ENCODE measurements at places on chromosomes 5 and 9. TPM values are rescaled to one million over a fixed set of nuclear protein-coding genes. Genes with fewer than 3 reads are reported as not detected.

DNA sequence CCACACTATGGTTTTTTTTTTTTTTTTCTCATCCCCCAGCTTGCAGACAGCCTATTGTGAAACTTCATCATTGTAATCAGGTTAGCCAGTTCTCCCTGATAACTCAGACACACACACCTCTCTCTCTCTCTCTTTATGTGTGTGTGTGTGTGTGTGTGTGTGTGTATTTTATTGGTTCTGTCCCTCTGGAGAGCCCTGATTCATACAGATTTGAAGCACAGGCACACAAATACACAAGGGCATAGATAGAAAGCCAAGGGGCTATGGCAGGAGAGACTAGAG lies 20.6 kb upstream of the VCAN start:
- DNase-seq = no peak
- no peak overlapping the region for H3K27ac ChIP-seq
- H3K4me3 ChIP-seq = no peak overlapping the region
- peaks cover 5% of the 10 kb centered on the region for H3K4me1 ChIP-seq
- no peaks in the 10 kb centered on the region for H3K36me3 ChIP-seq

DNA sequence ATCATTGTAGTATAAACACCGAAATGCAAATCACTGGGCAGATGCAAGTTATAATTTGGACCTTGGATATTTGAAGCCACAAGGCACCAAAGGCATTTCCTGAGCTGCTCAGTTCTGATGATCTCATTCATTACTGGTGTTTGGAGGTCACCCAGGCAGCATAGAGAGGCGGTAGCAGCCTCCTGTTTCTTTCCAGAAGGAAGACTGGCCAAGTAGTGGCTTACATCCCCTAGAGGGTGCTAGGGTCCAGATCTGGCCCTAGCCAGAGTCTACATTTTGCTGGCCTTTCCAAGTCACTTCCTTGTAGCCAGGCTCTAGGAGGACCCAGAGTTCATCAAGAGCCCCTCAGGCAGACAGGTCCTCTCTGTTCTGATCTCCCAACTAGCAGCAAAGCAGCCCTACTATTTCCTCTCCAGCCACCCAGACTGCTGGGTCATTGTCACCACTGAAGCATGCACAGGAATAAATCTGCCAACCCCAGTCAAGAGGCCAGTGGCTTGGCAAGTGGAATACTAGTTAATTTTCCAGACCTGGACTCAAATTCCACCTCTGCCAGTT lies 33.4 kb upstream of the TTC1 start:
- DNase-seq = no peak
- peaks cover 2% of the 10 kb centered on the region for H3K4me1 ChIP-seq
- H3K36me3 ChIP-seq = no peaks in the 10 kb centered on the region
- H3K27me3 ChIP-seq = peaks cover 64% of the 10 kb centered on the region

DNA sequence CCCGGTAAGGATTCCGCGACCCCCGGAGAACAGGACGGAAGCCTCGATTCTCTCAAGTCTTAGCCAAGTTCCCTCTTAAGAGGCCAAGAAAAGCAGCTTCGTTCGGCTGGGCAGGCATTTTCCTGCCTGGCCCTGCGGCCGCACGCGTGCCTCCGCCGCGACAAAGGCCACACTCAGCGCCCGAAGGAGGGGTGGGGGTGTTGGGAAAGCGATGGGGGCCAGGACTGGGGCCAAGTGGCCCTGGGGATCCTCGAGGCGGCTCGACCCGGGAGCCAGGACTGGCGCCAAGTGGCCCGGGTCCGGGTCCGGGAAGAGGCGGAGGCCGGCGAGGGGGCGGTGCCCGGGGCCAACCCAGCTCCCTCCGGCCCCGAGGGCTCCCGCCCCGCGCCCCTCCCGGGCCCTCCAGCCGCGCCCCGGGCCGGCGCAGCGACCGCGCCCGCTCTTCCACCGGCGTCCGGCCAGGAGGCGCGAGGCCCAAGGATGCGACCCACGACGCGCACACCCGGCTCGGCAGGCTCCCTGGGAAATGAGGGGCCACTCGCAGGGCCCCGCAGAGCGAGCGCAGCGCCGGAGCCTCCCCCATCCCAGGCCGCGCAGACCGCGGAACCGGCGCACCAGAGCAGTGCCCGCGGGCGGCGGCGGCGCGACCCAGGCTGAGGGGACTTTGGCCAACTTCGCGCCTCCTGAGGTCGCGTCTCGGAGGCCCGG lies 756 bp downstream of the VAV2 start:
- peaks cover 23% of the 10 kb centered on the region for H3K4me1 ChIP-seq
- no peak for DNase-seq
- peak overlapping the region; percentile 88 for H3K4me3 ChIP-seq
- peak overlapping the region; percentile 87 for H3K27ac ChIP-seq
- H3K36me3 ChIP-seq = no peaks in the 10 kb centered on the region
- peaks cover 4% of the 10 kb centered on the region for H3K27me3 ChIP-seq

DNA sequence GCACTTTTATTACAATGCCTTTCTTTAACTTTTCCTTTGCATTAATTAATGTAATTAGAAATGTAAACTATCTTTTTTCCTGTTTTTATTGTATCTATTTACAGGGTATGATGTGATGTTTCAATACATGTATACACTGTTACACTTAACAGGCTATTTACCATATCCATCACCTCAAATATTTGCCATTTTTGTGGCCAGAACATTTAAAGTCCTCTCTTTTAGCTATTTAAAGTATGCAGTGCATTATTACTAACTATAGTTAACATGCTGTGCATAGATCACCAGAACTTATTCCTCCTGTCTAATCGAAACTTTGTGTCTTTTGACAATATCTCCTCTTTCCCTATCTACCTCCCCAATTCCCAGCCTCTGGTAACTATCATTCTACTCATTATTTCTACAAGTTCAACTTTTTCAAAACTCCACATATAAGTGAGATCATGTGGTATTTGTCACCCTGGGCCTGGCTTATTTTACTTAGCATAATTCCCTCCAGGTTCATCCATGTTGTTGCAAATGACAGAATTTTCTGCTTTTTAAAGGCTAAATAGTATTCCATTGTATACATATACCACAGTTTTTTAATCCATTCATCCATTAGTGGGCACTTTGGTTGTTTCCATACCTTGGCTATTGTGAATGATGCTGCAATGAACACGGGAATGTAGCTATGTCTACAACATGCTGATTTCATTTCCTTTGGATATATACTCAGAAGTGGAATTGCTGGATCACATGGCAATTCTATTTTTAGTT lies 32.8 kb downstream of the OR2K2 start:
- no peak overlapping the region for H3K27ac ChIP-seq
- no peak overlapping the region for H3K4me3 ChIP-seq
- no peaks in the 10 kb centered on the region for H3K36me3 ChIP-seq
- peaks cover 12% of the 10 kb centered on the region for H3K4me1 ChIP-seq
- DNase-seq = no peak
- peaks cover 5% of the 10 kb centered on the region for H3K27me3 ChIP-seq

- H3K27me3 ChIP-seq = peaks cover 1% of the 10 kb centered on the region
- DNase-seq = no peak
- no peak overlapping the region for H3K27ac ChIP-seq
- no peaks in the 10 kb centered on the region for H3K36me3 ChIP-seq
These were observed 219.3 kb downstream of the CAAP1 start for GRCh38 chr9:26673261-26673660.

DNA sequence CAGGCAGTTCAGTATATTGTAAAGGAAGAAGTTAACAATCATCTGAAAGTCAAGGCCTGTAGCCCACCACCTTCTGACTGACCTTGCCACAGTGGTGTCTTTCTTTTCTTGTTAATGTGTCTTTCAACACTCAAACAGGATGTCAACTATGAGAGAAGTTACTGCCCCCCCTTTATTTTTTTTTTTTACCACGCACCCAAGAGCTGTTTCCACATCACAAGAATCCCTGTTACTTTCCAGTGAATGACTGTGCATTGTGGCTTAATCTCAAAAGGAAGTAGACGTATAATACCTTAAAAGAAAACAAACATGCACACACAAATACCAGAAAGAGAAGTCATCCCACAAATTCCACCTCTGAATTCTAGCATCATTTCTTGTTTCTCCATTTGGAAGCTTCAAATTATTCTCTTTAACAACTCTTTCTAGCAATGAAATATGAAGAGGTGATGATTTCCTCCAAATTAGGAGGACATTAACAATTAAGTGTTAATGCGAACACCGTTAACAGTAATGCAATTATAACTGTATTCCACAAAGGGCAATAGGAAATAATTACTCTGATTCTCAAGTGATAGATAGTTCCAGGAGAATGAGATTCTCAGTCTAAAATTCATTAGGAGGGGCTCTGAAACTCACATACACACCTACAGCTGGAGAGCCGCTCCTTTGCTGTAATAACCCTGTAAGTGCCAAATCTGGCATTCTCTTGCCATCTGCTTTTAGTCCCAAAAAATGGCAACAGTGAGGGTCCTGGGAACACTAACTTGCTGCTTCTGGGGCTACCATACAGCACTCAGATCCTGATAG lies 201.0 kb downstream of the EFNA5 start:
- no peaks in the 10 kb centered on the region for H3K27me3 ChIP-seq
- H3K36me3 ChIP-seq = no peaks in the 10 kb centered on the region
- H3K4me1 ChIP-seq = peaks cover 58% of the 10 kb centered on the region
- no peak for DNase-seq
- no peak overlapping the region for H3K4me3 ChIP-seq
- peak overlapping the region; percentile 49 for H3K27ac ChIP-seq

DNA sequence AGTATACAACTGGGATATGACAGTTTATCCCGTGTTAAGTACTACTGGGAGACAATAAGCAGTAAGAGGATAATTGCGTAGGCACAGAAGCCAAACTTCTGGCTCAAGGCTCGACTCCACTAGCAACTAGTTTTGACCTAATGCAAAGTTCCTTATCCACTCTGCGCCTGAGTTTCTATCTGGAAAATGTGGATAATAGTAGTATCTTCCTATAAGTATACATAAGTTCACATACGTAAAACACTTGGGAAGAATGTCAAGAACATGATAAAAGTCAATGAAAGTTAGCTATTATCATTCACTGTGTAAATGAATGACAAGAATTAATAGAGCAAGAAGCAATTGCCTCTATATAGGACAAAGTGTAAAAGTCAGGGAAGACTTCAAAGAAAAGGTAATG lies 45.7 kb downstream of the FTMT start:
- no peaks in the 10 kb centered on the region for H3K4me1 ChIP-seq
- H3K27ac ChIP-seq = no peak overlapping the region
- peaks cover 11% of the 10 kb centered on the region for H3K27me3 ChIP-seq
- no peak for DNase-seq

DNA sequence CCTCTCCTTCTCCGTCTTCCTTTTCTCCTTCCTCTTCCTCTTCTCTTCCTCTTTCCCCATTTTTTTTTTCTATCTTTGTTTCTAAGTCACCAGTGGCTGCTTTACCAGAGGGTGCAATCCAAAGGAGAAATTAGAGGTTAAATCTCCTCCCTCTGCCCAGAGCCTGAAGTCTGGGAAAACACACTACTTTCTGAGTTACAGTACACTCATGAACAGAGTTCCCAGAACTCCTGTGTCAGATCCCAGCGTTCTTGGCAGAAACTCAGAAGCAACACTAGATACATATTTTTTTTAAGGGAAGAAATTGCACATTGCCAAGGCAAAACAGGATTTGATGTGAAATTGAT lies 189.0 kb downstream of the SNCAIP start:
- no peaks in the 10 kb centered on the region for H3K27me3 ChIP-seq
- peak overlapping the region; percentile 1 for H3K4me3 ChIP-seq
- no peak for DNase-seq

GABRP gene
- 327 TPM for total RNA-seq

CFAP90 gene
- total RNA-seq = 0.85 TPM

FSTL4 gene
- total RNA-seq = 11.5 TPM

CDH9 gene
- 1.2 TPM for total RNA-seq

Data from mesothelial cell of epicardium (in vitro differentiated cells).